Activated CD8-positive, alpha-beta memory T cell treated with anti-CD3 and anti-CD28 coated beads, Interleukin-2, amount 10 ng/mL, durations not matched to agents 7 days and 5 days (primary cell): ENCODE measurements at places on chromosomes 7 and 10. TPM values are rescaled to one million over a fixed set of nuclear protein-coding genes. Genes with fewer than 3 reads are reported as not detected.

DNA sequence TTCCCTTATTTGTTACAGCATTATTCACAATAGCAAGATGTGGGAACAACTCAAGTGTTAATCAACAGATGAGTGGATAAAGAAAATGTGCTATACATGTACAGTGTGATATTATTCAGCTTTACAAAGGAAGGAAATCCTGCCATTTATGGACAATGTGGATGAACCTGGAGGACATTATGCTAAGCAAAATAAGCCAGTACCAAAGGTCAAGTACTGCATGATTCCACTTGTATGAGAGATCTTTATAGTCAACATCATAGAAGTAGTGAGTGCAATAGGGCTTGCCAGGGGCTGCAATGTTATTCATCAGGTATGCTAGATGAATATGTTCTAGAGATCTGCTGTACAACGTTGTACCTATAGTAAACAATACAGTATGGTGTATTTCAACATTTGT lies 138.5 kb upstream of the AGR3 start:
- no peak for DNase-seq

- no peak for DNase-seq
Measured at GRCh38 chr10:70192326-70192968, 22.1 kb upstream of the SAR1A start.

DNA sequence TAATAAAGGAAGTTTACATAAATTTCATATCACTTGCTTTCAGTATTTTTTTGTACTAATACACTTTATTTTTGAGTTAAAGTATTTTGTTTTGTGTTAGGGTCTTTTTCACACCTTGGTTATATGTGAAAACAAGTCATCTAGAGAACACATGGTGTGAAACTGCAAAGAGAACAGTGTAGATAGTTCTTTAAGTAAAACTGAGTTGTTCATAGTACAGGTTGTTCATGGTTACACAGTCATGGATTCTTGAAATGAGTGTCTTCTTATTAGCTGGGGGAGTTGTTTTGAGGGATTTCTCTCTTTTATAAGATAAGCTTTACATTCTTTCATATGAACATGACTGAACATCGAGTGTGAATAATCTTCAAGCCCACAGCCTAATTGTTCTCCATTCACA lies 244.2 kb downstream of the THSD7A start:
- no peak for DNase-seq

- peak; percentile 45 for DNase-seq
Measured at GRCh38 chr10:18104223-18104872, 35.9 kb upstream of the CACNB2 start.

DNA sequence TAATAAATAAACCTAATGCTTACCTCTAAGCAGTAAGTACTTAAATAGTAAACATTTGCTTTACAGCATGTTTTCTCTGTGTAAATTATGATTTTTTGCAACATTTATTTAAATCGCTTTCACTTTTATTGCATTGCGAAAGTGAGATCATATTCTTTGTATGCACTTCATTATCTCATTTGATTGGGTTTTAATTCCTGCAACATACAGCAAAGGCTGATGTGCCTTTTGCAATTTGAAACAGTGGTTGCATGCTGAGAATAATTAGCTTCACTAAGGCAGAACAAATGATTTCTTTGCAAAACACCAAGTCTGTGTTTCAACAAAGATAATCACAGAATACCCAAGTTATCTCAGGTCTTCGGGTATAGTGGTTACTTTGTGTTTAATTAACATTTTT lies 16.3 kb upstream of the THSD7A start:
- no peak for DNase-seq

GRCh38 chr7:151078233-151079040 lies 2.2 kb downstream of the FASTK start:
- DNase-seq: no peak

- no peak for DNase-seq
Measured at GRCh38 chr7:25965405-25966123, 186.4 kb upstream of the NFE2L3 start.

Gene CHAT
- total RNA-seq: not detected

GRCh38 chr10:124477614-124478363 lies 16.2 kb downstream of the LHPP start:
- no peak for DNase-seq

DNA sequence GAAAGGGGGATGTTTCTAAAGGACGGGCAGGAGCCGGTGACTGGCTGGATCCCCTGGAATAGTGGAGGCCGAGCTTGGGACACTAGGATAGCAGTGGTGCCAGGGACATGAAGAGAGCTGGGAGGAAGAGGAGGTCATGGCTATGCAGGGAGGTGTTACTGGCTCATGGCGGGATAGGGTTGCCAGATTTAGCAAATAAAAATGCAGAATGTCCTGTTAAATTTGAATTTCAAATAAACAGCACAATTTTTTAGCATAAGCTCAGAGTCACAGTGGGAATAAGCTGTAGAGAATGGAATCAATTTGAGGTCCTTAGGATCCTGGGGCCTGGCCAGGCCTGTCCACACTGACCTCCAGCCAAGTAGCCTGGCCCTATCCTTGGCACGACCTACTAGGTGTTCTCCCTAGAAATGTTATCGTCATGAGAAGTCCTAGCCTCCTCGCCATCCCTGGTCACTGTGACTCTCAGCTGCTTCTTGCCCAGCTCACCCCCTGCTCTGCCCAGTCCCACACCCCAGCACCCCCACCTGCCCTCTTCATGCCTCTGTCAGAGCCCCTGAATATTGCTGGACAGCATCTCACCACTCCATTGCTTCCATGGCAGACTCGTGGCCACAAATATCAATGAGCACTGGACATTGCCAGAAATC lies 7.6 kb upstream of the KCP start:
- no peak for DNase-seq

GRCh38 chr10:117590101-117590875 lies 47.7 kb downstream of the EMX2 start:
- no peak for DNase-seq

Gene STN1
- 52.0 TPM for total RNA-seq

DNA sequence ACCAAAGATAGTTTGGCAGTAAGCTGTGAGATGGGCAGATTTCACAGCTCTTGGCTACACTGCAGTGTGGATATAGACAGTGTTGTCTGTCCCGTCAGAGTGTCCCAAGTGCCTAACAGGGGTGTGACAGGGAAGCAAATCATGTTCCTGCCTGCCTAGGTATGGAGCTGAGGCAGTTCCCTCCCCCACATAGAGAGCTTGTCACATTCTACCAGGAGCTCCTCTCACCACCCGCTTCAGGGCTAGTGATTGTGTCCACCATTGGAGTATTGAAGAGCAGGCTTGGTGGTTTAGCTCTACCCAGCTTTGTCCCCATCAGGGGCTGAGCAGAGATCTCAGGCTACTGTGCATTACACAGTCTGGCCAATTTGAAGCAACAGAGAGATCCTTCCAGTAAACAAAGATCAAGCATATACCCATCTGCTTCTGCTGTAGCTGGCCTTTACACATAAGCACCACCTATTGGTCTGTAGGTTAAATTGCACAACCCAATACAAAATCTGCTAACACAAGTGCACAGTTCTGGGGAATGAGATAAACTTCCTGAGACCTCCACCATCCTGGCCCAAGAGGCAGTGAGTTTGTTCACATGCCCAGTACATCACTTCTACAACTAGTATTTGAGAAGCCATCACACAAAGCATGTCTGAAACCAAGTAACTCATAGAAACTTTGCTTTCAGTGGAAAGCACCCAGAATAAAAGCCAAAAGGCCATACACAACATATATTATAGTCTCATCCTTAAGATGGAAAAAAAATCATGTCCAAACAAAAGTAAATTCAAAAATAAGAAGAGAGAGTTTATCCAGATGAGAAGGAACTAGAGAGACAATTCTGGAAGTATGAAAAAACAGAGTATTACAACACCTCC lies 67.3 kb downstream of the GLCCI1 start:
- no peak for DNase-seq

DNA sequence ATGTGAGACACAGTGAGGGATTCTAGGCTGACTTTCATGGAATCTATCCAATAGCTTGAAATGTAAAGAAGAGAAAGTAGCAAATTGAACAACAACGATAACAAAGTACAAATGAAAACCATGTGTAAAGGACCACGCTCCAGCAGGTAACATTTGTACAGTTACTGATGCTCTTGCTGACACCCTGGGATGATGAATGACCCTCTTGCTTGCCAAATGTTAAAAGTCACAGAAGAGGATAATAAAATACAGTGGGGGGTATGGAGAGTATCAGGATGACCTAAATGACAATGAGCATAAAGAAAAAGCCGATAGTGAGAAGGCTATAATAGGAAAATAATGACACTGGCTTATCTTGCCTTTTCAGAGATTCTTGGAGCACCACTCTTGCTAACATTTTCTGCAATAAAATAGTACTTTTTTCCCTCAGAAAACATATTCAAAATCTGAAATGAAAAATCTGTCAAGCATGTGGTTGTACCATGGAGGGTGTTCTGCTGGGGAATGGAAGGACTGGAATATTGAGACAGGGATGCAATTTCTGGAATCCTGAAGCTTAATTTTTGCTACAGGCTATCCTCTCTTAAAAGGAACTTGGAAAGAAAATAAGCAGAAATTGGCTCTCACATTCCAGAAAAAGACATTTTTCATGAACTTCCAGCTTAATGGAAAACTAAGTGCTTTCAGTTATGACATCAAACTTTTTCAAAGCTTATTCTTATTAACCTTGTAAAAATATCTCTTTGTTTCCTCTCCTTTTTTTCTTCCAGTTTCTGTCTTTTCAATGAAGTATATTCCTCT lies 303.2 kb upstream of the GHITM start:
- no peak for DNase-seq

GRCh38 chr10:130871406-130871805 lies 440.1 kb downstream of the TCERG1L start:
- DNase-seq: no peak

GRCh38 chr7:24731313-24731712 lies 26.0 kb downstream of the GSDME start:
- no peak for DNase-seq

Gene ANKRD2
- 0.26 TPM for total RNA-seq

Gene MUC12
- total RNA-seq: 0.68 TPM

- DNase-seq: no peak
Measured at GRCh38 chr7:155163696-155164095, 93.6 kb downstream of the HTR5A start.

Gene MACROH2A2
- 6.3 TPM for total RNA-seq

DNA sequence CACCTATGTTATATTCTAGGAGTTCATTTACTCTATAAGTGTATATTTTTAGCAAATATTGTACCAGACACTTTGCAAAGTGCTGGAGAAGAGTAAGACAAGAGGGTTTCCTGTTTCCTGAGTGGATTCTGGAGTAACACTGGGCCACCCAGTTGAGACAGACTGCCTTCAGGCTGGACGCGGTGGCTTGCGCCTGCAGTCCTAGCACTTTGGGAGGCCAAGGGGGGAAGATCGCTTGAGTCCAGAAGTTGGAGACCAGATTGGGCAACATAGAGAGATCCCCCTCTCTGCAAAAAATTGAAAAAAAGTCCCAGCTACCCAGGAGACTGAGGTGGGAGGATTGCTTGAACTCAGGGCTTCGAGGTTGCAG lies 772 bp upstream of the ZSCAN25 start:
- DNase-seq: no peak

DNA sequence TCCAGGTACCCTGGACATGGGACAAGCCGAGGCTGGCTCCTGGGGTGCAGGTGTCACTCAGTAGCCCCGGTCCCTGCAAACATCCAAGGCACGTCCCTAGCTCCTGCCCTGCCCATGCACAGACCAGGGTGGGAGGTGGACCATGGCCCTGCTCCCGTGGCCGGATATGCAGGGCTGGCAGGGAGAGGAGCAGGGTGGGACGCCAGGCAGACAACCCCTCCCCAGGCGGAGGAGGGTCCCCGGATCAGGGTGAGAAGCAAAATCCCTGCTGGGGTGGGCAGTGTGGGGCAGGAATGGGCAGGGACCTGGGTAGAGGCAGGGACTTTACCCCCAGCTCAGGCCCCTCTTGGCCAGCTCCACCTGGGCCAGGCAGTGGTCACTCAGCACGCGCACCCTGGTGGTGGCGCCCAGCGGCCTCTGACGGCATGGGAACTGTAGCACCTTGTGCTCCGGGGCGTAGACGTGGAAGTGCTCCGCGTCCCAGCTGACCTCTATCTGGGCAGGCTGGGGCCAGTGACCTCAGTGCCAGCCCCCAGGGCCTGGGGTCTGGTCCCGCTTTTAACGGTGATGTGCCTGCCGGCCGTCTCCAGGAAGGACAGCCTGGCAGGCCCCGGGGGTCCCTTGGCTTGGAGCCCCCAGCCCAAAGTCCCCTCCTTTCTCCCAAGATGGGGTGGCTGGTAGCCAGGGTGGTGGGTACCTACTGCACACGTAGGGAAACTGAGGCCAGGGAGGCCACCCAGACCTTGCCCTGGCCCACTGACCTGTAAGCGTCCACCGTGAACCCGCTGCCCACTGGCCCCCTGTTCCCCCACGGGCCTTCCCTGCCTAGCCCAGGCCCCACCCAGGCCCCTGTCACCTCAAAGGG lies 1.2 kb downstream of the GRIFIN start:
- DNase-seq: no peak

- no peak for DNase-seq
Measured at GRCh38 chr7:763762-764161, 36.7 kb upstream of the PRKAR1B start.

GRCh38 chr10:91536733-91537132 lies 96.1 kb downstream of the PPP1R3C start:
- no peak for DNase-seq

Gene FAM25C
- not detected for total RNA-seq

GRCh38 chr7:128835790-128836641 lies 5.8 kb downstream of the FLNC start:
- no peak for DNase-seq

Gene PRR15
- total RNA-seq: not detected

Gene ASIC3
- 5.3 TPM for total RNA-seq

DNA sequence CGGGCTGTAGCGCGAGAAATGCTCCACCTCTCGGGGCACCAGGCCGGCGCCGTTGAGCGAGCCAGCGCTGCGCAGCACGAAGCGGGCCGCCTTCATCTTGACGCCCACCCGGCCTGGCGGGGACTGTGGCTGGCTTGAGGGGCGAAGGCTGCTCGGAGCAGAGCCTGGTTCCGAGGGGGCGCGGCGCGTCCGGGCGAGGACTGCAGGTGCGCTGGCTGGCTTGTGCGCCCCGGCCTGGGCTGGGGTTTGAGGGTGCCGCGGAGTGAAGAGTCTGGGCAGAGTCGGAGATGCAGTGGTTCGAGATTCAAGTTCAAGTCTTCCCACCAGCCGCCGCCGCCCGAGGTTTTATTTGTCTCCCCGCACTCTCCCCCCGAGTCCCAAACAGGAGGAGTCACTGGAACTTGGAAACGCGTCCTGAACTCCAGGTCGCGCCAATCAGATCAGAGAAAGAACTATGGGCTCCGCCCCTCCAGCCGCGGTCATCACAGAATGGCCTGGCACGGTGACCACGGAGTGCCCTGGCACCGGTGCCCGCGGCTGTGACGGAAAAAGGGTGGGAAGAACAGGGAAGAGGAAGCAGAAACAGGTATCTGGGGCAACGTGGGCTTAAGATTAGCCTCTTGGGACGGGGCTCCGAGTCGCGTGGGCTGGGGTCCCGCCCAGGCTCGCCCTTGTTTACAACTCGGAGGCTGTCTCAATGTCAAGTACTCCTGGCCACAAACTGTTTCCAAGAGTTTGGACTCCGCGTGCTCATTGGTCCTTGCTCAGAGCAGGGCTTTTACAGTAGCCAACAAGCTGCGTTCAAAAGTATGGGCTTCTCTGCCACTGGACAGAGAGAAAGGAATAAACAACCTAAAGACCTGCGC lies at the start of gene PDK4:
TSS of gene PDK4 (minus strand) at position 319 of the 866 bp plus-strand sequence. CDS start at position 96, 223 bp downstream.
- DNase-seq: no peak

- DNase-seq: no peak
Measured at GRCh38 chr7:155228894-155229293, 68.8 kb upstream of the INSIG1 start.

GRCh38 chr10:95415621-95416031 lies 124.8 kb upstream of the PDLIM1 start:
- DNase-seq: no peak

Gene MACC1
- 2.7 TPM for total RNA-seq

- DNase-seq: no peak
Measured at GRCh38 chr10:71205468-71205867, 6.9 kb upstream of the UNC5B start.
